NCI-H524 treated with DMSO at 0.1 percent for 48 hours (cell line): ENCODE measurements at places on chromosomes 6 and 20.
A peak's percentile ranks its signal among the peaks of the same experiment; 100 is the strongest.

- peak; percentile 81 for DNase-seq
Measured at GRCh38 chr6:1496836-1497760, 107.7 kb downstream of the FOXF2 start.

DNA sequence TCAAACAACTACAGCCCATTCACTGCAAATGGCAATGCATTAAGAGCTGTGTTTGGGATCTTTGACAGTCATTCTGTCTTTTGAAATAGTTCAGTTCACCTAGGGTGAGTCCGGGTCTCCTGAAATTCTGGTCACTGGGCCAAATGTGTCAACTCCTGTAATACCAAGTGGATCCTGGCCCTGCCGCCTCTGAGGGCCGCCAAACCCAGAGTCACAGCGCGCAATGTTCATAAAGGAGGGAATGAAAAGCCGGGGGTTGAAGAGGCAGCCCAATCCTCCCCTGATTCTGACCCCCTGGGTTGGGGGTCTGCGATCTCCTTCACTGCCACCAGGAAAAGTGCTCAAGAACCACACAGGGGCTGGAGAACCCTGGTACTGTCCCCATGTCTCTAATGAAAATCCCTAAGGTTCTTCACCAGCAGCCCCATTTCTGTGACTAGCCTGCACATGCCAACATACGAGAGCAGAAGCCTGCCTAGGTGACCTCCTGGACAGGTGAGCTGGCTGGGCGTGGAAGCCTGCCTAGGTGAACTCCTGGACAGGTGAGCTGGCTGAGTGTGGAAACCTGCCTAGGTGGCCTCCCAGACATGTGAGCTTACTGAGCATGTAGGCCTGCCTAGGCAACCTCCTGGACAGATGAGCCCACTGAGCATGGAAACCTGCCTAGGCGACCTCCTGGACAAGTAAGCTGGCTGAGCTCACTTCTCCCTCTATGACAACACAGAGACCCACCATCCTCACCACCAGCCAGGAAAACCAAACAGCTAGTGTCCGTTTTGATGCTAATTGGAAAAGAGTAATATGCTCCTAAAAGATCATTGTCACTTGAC lies 16.1 kb upstream of the APMAP start:
- DNase-seq: no peak

- no peak for DNase-seq
Measured at GRCh38 chr6:44966449-44967092, 361.6 kb upstream of the RUNX2 start.

DNA sequence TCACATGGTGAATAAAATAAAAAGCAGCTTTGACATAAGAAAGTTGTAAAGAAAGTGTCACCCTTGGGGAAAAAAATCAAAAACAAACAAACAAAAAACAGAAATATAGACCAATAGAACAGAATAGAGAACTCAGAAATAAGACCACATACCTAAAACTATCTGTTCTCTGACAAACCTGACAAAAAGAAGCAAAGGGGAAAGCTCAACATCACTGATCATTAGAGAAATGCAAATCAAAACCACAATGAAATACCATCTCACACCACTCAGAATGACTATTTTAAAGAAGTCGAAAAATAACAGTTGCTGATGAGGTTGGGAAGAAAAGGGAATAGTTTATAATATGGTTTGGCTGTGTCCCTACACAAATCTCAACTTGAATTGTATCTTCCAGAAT lies 159.1 kb downstream of the TINAG start:
- DNase-seq: no peak

DNA sequence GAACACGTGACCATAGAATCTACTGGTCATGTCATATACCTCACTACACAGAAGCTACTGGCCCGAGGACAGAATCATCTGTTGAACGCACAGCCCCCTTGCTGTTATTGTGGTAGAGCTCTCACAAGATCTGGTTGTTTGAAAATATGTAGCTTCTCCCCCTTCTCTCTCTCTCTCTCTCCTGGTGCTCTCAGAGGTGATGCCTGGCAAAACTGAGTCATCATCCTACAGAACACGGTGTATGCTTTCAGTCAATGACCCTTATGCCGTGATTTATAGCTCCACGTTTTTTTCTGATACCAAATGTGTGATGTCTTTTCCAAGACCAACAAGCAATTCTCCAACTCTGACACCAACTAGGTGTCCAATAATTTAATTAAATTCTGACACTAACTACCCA lies 13.0 kb upstream of the RBM24 start:
- no peak for DNase-seq

DNA sequence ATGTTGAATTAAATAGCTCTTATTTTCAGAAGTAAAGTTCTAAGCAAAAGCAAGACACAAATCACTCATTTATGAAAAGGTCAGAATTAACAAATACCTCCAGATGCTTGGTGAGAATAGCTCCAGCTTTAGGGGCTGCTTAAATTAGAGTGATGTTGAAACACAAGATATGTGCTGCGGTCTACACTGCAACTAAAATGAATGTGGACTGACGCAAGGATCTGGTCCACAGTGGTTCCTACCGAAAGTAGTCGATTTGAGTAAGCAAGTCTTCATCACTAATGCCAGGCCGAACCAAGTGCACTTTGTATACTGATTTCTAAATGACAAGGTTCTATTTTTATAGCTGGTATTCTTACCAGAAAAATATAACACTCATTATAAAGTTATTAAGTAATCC lies 96.3 kb downstream of the PRDM1 start:
- no peak for DNase-seq

- no peak for DNase-seq
Measured at GRCh38 chr6:111114087-111114443, 26.8 kb downstream of the SLC16A10 start.

DNA sequence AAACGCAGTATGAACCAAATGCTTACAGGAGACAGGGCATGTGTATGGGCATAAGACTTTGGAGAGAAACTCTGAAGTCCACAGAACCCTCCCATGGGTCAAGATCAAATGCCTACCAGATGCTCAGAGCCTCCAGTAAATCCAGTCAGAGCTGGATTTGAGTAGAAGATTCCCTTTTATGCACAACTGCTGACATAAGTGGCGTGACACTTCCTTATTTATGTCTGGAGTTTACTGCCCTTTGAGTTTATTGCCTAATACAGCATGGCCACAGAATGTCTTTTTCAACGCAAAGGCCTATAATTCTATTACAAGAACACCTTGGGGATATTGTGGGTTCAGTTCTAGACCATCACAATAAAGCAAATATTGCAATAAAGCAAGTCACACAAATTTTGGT lies 220.0 kb upstream of the FOXQ1 start:
- DNase-seq: no peak

GRCh38 chr6:57173056-57173885 lies 1.1 kb downstream of the BAG2 start:
- DNase-seq: no peak

GRCh38 chr6:46044881-46045617 lies 29.4 kb upstream of the CLIC5 start:
- no peak for DNase-seq

GRCh38 chr6:164507206-164507940 lies 802.0 kb downstream of the C6orf118 start:
- no peak for DNase-seq

DNA sequence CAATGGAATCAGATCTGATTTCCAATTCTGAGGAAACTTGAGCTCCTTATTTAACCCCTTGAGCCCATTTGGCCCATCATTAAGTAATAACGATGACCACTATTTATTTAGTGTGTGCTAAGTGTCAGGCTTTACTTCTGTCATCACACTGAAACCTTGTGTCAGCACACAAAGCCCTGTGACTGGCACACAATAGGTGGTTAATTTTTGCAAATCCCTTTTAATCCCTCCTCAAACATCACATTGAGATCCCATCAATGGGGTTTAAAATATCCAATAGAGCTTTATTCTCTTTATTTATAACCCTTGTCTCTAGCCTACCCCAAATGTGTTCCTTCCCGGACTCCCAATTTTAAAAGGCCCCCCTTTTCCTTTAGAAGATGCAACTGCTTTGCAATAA lies 656.8 kb upstream of the CHD6 start:
- DNase-seq: peak; percentile 95

DNA sequence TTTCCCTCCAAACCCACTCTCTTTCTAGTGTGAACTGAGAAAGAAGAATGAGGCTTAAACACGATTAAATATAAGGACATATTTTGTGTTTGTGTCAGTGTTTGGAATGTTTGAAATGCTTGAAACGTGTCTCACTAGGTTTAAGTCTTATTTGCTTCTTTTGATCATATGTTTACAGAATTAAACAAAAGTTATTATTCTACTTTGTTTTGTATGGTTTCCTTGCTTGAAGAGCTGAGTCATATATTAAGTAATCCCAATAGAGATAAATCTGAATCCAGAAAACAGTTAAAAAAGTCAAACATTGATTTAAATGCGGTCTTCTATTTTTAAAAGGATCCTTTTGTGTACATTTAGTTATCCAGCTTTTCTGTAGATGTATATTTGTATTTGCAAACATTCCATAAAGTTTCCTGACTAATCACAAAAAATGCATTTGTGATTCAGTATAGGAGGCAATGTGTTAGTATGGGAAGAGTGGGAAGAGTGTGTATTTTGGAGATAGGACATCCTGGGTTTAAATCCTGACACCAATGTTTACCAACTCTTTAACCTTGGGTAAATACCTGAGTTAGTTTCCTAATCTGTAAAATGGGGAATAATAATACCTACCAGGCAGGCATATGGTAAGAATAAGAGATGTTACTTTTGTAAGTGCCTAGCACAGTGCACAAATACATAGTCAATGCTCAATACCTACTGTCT lies 72.9 kb downstream of the TSBP1 start:
- no peak for DNase-seq

- no peak for DNase-seq
Measured at GRCh38 chr6:106927531-106928398, 46.8 kb downstream of the CD24 start.

DNA sequence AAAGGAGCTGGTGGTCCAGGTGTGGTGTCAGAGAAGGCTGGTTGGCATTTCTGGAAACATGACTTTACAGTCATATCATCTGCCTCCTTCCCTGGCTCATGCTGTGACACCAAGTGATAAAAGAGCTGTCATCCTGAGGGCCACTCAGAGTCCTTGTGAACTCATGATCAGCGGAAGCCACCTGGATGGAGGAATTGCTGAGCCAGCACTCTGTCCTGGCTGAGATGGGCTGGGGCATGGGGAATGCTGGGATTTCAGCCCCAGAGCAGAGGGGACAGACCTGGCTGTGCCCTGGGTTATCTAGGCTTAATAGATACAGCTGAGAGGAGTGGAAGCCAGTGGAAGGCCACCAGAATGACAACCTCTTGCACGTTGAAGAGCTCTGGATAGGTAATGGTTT lies 214.3 kb downstream of the DHX35 start:
- DNase-seq: no peak

- no peak for DNase-seq
Measured at GRCh38 chr20:50744143-50744792, 12.9 kb downstream of the PARD6B start.

DNA sequence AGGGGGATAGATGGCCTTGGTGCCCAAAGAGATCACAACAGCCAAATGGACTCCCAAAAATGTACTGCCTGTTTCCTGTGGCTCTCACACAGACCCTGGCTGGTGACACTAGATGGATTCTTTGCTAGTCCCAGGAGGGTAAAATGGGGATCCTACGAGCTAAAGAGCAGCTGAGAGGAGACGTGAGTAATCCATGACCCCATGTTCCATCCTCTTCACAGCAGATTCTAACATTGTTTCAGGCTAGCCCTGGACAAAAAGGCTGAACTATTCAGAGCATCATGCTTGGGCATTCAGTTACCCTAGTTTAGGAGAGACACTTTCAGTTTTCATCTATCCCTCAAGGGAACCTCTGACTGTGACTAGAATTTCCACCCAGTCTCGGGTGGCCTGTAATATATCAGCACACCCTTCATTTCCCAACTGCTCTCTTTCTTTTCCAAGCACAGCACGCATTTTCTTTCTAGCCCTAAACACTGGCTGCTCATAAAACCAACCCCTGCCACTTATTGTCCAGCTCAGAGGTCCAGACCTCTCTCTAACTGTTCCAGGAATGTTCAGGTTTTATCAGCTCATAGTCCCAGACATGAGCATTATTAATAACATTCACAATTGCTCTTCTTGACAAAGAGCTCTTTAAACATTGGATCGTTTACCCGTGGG lies 48.5 kb downstream of the SLC22A1 start:
- DNase-seq: no peak

GRCh38 chr6:33708516-33709204 lies 2.8 kb downstream of the UQCC2 start:
- DNase-seq: no peak

- DNase-seq: no peak
Measured at GRCh38 chr20:21387528-21387927, 9.8 kb downstream of the NKX2-4 start.

GRCh38 chr20:31537890-31538289 lies 23.6 kb downstream of the HM13 start:
- no peak for DNase-seq

DNA sequence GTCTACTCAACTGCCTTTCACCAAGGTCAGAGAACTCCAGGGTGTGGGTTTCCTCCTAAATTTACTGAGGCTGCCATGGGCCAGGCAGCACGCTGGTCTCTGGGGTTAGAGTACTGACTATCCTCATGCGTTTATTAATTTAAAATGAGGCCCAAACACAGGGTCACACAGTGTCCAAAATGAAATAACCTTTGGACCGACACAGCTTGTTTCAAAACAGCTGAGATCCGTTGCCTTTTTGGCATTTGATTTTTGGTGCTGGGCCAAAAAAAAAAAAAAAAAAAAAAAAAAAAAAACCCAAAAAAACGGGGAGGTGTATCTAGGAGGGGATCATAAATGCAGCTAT lies 14.6 kb upstream of the TOX2 start:
- no peak for DNase-seq

DNA sequence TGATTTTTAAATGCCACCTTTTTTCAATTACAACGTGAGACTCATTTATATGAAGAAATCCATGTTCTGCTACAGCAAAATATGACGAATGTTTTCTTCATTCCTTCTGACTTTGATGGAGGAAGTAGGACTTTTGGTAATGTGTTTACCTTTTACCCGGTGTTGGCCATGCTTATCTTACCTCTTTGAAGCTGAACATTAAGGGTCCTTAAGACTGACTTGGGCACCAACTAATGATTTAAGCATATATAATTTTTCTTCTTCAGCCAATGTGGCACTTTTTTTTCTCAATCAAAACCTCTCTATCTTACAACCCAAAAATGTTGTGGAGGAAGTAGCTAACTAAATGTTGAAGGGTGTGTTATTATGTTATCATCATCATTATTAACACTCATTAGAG lies 337.5 kb downstream of the EPHA7 start:
- DNase-seq: no peak

DNA sequence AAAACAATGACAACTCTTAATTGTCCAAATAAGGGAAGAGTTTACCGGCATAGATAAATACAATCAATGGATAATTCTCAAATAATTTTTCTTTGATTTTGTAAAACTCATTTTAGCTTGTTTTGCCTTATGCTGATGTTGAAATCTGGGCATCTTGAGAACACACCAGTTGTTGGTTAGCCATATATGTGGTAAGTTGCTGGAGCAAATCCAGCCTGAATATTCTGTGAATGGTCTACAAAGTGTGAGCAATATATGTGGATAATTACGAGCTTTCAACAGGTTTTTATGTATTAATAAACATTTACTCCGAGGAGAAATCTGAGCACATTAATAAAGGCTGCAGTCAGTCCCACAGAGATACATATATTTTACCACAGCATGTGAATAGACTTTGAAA lies 423.6 kb downstream of the BCKDHB start:
- DNase-seq: no peak

- no peak for DNase-seq
Measured at GRCh38 chr6:105692613-105693215, 289.8 kb upstream of the PREP start.

- no peak for DNase-seq
Measured at GRCh38 chr6:34664256-34664971, 32.2 kb downstream of the ILRUN start.

- DNase-seq: no peak
Measured at GRCh38 chr6:79005497-79005896, 72.6 kb downstream of the PHIP start.
